ENCODE measurements at places on chromosomes 1 and 21.

- DNase-seq: no peak
Observed at GRCh38 chr1:225400968-225401367, 26.9 kb downstream of the LBR start.

DNA sequence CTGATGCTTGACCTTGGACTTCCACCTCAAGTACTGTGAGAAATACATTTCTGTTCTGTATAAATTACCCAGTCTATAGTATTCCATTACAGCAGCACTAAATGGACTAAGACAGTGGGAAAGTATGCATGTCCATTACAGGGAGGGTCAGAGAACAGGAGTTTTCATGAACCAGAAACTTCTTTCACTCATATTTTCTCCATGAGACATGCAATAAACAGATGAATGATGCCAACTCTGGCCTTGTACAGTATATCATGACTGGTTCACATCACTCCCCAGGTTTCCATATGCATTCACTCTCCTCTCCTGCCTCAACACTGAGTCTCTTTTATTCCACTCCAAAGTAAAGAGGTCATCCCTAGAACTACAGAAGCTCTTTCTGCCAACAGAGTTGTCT, 4.5 kb upstream of the IFI16 start:
- DNase-seq: no peak

GRCh38 chr1:19811206-19811851, 3.8 kb downstream of the RNF186 start:
- DNase-seq: peak; percentile 58

DNA sequence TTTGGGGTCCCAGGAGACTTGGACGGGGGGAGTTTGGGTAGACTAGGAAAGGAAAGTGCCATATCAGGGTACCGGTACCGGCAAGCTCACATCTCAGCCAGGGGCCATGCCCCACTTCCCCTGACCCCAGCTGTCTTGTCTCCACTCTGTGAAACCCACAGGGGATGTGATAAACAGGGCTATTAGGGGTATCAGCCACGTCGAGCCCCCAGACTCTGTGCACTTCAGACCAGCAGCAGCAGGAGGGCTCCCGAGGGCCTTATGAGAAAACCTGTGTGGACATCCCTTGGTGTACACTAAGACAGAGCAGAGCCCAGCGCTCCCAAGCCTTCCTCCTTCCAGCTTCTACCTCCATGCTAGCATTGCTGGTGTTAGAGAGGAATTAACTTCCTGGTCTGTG, 46.3 kb downstream of the TNNT2 start:
- DNase-seq: no peak

DNA sequence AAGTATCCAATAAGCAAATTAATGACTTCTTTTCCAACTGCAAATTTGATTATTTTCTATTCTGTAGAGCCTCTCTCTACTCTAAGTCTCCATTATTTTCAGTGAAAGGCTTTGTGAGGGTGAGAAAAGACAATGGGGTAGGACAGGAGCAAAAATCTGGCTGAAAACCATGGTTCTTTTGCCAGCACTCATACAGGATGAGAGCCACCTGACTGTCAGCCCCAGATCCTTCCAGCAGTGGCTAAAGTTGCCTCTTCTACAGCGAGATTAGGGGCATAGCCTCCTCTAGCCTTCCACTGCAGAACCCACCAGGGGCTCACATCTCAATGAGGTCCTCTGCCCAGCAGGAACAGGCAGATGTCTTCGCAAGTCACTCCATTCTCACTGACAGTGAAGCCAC, 23.7 kb downstream of the NMNAT2 start:
- DNase-seq: no peak

- DNase-seq: no peak
Observed at GRCh38 chr1:117427297-117427696, 60.0 kb downstream of the MAN1A2 start.

- DNase-seq: no peak
Observed at GRCh38 chr1:38270849-38271633, 224.4 kb upstream of the POU3F1 start.

- DNase-seq: no peak
Observed at GRCh38 chr1:228175316-228176023, 9.9 kb downstream of the IBA57 start.

GRCh38 chr1:94050254-94050653, 70.7 kb downstream of the ABCA4 start:
- DNase-seq: no peak

- no peak for DNase-seq
Observed at GRCh38 chr1:3226701-3227350, 157.8 kb downstream of the PRDM16 start.

DNA sequence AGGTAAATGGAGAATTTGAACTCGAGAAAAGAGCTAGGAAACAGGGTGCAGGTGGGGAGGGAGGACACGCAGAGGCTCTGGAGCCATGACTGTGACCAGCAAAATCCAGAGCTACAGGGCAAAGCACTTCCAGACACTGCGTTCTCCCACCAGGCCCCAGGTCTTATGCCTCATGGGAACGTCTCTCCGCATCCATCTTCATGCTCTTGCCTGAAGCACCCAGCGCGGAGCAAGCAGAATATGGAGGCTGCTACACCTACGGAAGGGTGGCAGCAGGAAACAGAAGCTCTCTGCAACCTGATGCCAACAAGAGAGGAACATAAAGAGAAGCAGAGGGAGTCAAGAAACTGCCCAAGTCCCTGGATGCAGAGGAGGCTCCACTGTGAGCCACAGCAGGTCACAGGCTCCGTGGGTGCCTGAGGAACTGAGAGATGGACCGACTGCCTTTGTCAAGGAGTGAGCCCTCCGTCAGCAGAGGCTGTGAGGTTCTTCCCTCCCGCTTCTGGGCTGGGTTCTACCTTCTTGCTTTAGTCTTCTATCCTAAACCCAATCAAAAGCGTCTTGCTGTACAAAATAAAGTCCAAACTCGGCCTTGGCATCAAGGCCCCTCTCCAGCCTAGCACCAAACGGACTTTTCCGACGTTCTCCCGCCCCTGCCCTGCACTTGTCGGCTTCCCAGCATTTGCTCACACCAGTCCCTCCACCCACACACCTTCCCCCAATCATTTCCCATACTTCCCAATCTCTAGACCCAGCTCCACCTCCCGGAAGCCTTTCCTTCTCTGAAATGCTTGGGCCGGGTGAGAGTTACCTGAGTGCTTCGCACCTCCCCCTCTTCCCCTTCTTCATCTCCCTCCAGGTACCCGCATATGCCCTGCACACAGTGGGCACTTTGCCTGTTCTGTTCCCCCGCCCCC, 930 bp downstream of the DHCR24 start:
- DNase-seq: peak; percentile 35

GRCh38 chr1:56081173-56081572, 498.2 kb downstream of the PLPP3 start:
- DNase-seq: no peak

- peak; percentile 61 for DNase-seq
Observed at GRCh38 chr1:160007577-160008200, 24.1 kb downstream of the PIGM start.

- DNase-seq: peak; percentile 95
Observed at GRCh38 chr1:36306902-36307456, 811 bp downstream of the SH3D21 start.

- no peak for DNase-seq
Observed at GRCh38 chr1:182331387-182331786, 60.2 kb downstream of the GLUL start.

DNA sequence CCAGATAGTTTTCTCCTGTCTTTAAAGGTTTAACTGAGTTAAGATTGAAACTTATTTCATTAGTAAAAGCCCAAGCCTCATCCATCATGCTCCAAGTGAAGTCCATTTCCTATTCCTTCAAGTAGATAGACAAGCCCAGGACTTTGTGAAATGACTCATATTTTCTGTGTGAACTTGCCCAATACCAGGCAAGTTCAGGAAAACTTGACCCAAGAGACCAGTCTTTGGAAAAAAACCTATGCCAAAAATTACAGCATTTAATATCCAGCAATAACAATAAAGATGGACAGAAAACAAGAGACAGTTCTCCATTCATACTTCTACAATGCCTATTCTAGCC, 405 bp upstream of the RAB29 start:
- DNase-seq: peak; percentile 76

GRCh38 chr1:43522776-43523480, 7.8 kb upstream of the PTPRF start:
- peak; percentile 70 for DNase-seq

DNA sequence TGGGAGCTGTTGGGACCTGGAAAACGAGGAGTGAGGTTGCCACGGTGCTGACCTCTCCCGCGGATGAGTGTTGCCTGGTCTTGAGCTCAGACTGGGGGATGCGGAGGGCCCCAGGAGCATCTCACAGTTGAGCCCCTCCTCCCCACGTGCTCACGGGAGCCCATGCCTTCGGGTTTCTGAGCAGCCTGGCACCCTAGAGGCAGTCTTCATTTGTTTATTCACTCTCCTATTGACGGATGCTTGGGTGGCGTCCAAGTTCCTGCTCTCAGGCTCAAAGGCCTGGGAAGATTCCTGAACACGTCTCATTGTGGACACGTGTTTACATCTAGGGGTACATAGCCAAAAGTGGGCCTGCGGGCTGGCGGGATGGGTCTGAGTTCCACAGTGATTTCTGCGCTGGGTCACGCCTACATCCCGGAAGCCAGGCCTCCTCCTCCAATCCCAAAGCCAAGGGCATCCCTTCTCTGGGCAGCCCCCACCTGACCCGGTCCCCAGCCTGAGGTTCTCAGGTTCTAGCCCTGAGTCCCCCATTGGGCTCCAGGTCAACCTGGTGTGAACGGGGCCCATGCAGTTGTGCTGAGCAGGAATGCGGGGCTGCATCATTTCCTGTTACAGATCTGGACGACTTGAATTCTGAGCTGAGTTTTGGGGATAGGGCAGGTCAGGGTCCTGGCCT, 14.7 kb downstream of the WNT3A start:
- no peak for DNase-seq

DNA sequence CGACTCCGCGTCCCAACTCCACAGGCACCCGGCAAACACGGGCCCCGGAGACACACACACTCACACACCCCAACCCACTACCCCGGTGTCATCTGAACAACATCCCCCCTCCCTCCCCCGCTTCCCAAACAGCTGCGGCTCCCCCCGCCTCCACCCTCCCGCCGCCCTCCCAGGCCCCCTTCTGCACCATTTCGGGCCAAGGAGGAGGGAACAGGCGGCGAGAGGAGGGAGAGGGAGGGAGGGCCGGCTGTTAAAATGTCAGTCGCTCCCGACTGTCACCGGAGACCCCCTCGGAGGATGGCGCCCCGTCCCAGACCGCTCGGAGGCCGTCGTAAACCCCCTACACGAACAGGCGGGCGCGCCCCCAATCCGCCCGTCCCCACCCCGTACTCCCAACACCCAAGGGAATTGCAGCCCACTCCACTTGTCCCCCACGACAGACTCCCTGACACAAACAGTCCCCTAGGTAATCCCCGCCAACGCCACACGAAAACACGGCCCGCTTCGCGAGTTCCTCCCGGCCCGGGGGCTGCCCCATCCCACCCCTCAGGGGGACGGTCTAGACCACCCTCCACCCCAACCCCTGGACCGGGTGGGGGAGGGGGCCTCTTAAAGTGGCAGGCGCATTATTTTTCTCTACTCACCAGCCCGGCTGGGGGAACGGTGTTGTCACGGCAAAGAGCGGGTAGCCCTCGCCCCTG, 583 bp downstream of the MEF2D start:
- no peak for DNase-seq

DNA sequence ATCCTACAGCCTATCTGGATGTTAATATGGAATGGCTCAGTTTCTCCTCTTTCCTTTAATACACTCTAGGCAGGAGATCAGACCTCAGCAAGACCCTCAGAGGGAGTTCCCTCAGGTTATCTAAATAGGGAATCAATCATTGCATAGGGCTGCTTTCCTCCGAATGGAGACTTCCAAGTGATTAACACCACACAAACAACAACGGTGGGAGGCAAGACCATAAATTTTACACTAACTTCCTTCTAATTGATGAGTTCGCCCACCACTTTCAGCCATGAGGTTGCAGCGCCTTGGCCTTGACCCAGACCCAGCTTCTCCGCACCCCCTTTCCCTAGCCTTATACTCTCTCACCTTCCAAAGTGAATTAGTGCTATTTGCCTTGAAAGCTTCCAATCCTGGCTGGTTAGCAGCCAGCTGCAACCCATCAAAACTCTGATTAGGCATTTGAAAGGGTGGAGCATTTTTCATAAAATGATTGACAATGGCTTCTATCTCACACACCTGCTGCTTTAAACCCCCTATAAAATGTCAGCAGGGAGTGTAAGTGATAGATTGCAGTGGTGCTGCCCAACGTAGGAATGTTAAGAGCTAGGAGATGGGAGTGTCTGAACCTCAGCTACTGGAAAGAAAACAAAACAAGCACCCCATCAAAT, 534.9 kb upstream of the USP24 start:
- DNase-seq: no peak

DNA sequence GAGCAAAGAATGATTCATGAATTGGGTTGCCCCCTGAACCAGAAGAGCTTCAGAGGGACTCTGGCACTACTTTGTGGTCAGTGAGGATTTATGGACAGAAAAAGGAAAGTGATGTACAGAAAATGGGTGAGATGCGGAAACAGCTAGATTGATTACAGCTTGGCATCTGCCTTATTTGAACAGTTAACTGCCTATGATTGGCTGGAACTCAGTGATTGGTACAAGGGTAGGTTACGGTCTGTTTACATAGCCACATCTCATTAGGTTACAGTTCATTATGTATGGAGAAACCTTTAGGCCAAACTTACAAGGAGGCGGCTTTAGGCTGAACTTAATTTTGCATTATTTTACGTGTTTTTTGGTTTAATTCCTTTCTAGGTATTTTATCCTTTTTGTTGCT, 29.0 kb upstream of the RHOU start:
- DNase-seq: no peak

DNA sequence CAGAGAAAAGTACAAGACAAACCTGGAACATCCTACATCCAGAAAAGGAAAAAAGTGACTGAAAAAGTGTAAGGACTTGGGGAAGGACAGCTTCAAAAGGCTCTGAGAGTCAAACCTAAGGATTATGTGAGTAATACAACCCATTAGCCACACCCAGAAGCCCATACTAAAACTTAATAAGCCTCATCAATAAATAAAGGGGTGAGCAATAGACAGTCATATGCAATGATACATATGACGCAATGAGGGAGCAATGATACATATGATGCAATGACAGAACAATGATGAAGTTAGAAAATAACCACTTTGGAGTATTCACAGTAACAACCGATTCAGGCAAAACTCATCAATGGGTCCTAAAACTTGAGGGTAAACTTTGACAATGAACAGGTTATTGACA, 50.1 kb downstream of the BRWD1 start:
- DNase-seq: no peak

DNA sequence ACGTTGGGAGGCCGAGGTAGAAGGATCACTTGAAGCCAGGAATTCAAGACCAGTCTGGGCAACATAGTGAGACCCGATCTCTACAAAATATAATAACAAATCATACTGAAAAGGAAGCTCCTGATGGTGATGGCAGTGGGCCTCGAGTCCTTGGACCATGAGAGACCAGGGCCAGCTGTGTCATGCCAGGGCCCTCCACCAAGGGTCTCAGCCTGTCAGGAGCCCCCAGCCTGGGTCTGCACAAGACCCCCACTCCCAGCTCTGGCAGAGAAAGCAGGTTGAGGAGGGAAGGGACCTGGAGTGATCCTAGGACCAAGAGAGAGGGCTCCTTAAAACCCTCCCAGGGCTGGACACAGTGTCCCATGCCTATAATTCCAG, 6.7 kb upstream of the CTRC start:
- DNase-seq: no peak

GRCh38 chr1:176379626-176380339, 83.2 kb upstream of the PAPPA2 start:
- DNase-seq: no peak
